ENCODE measurements at places on chromosomes 7 and 10.

- no peak for ATAC-seq
Measured at GRCh38 chr10:13257621-13258140, 23.5 kb upstream of the UCMA start.

DNA sequence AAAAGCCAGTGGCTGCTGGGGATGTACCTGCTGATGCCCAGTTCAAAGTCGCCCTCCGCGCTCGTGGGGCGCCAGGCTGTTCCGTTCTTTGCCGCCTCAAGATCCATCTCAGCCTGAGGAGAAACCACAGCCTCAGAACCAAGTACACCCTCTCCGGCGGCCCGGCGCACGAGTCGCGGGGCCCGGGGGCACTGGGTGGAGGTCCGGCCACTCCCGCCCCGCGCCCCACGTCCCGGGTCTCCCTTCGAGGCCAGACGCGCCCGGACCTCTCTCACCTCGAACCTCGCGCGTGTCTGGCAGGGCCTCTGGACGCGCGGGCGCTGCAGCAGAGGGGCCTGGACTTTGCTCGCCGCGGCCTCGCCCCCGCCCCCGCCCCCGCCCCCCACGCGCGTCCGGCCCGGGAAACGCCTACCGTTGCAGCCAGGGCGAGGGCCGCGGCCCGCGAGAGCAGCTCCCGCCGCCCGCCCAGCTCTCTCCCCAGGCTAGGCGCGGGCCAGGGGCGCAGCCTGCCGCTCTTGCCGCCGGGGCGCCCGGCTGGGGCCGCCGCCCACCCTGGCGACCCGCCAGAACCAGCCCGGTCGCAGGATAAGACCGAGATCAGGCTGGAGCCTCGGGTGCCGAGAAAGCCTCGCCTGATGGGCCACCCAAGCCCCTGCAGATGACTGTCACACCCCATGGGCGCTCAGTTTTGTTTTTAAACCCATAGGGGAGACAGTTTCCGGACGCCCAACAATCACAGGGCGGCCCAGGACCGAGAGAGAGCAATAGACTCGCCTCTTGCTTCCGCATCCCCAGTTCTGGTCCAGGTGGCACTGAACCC is at the start of gene ABCB4:
TSS of gene ABCB4 (minus strand) at position 322 of the 820 bp plus-strand sequence. CDS start at position 107, 215 bp downstream.
- peak; percentile 12 for ATAC-seq

- ATAC-seq: no peak
Measured at GRCh38 chr10:12010353-12010752, 32.3 kb downstream of the UPF2 start.

GRCh38 chr10:1454428-1454827 is 282.9 kb downstream of the ADARB2 start:
- peak; percentile 51 for ATAC-seq

DNA sequence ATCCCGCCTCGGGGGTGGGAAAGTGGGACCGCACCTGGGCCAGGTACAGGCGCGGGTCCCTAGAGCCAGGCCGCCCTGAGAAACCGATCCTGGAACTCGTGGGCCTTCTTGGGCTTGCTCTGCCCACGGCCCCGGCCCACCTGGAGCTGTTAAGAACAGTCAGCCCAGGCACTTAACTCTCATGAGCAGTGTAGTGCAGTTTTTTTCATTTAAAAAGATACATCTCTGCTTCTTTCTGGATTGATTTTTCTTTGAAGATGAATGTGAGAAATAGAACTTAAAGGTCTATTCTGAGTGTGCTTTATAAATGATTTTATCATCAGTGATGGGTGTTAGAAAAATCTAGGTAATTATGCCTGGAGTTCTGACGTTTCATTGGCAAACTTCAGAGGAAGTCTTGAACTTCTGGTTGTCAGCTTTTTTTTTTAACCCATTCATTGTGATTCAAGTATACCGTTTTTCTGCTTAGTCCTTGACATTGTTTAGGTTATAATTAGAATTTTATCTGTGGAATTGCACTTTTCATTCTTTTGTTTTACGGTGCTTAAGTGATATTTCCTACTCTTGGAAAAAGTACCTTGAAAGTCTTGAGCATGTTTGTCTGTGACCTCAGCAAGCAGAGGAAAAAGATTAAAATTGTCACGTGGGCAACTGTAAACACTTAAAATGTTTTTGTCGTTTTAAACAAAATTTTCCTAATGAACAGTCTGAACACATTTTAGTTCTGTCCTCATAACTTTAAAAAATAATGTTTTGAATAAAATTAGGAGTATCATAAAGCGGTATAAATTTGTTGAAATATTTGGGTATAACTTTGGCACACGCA is 906 bp downstream of the CDK1 start:
- no peak for ATAC-seq

DNA sequence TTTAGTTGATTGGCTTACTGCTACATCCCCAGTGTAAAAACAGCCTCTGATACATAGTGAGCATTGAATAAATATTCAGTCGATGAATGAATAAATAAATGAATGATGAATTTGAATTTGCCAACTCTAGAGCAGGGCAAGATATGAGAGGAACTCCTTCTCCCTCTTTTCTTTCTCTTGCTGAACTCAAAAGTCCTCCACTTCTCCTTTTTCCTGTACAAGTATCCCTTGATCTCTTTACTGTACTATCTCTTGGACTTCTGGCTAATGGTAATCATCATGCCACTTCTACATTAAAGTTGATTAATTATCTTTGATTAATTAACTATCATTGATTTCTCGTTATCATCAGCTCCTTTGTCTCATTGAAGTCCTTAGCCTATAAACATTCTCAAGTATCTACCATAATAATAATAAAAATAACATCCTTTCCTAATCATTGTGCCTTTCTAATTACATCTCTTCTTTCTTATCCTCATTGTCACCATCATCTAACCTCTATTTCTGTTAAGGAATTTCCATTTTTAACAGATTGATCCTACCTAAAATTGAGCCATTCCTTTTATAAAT is 10.6 kb downstream of the CPED1 start:
- ATAC-seq: no peak

- no peak for ATAC-seq
Measured at GRCh38 chr7:28093623-28094232, 86.9 kb downstream of the JAZF1 start.

DNA sequence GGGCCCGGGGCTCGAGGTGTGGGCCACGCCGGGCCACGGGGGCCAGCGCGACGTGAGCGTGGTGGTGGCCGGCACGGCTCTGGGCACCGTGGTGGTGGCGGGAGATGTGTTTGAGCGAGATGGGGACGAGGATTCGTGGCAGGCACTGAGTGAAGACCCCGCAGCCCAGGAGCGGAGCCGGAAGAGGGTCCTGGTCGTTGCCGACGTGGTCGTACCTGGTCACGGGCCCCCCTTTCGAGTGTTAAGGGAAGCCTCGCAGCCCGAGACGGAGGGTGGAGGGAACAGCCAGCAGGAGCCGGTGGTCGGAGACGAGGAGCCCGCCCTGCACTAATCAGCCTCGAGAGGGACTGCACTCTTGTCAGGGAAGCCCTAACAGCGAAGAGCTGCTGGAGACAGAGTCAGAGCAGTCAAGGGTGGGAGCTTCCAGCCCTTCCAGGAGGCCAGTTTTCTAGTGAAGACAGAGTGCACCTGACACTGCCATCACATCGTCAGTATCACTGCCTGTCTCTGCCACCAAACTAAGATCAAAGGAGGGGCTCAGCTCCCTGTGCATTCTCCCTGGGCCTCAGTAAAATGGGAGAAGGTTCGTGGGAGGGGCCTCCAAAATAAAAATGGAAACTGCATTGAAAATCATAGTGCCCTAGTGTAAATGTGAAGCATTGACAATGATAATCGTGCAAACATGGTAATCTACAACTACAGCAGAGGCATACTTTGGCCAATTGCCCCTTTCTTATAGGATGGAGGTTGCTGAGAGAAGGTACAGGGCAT is 1.3 kb downstream of the MBLAC1 start:
- ATAC-seq: no peak

DNA sequence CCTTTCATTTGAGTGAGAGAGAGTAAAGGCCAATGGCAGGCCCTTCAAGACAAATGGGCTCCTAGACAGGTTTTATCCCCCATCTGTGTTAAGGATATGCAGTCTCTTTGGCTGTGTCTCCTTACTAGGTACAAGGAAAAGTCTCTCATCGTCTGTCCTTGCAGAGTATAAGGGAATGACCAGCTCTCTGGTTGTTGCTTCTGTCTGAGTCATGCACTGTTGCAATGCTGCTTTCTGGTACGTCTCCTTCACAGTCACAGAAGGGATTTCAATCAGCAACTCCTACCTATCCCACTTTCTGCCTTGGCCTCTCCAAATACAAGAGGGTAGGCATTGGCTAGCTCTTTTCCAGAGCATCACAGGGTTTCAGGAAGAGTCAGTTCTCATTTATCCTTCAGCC is 48.1 kb downstream of the CTTNBP2 start:
- ATAC-seq: no peak

DNA sequence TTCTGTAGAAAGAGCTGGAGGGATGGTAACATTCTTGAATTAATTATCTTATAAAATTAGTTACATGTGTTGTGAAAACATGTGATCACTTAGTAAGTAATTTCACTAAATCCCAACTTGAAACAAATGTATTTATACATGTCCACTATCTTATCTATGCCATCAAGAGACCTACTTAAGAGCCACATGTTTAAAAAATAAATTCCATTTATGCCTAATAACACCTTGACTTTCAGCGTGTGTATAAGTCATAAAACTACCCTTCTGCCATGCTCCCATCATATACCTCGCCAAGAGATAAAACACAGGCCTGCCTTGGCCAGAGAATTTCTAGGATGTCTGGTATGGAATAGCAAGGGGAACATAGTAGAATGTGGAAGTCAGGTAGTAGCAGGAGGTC is 37.3 kb downstream of the LIPJ start:
- no peak for ATAC-seq

- no peak for ATAC-seq
Measured at GRCh38 chr7:79084423-79084822, 369.0 kb downstream of the MAGI2 start.

DNA sequence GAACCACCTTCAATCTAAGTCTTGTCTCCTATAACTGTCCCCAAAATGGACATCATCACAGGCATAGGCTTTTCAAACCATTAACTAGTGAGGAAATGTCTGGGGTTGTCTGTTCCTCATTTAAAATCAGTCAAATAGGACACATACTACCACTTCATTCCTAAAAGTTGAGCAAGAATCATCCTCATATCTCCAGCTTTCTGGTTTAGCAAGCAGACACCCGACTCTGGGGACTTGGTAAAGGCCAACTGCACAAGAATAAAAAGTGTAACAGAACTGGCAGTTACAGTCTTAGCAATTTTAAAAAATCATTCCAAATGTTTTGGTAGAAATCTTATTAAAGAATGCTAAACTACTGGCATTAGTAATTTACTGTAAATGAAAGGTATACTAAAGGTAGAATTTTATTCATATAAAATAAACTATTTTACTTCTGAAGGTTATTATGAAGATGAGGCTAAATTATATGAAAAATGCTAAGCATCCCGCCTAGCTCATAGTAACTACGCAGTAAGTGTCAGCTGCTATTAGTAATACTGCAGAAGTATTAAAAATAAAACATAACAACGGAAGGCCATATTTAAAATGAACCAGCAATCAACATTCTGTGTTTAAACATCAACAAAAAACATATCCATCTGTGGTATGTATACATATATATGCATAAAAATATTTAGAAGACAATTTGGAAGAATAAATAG is 60.8 kb downstream of the ZNF438 start:
- ATAC-seq: no peak

DNA sequence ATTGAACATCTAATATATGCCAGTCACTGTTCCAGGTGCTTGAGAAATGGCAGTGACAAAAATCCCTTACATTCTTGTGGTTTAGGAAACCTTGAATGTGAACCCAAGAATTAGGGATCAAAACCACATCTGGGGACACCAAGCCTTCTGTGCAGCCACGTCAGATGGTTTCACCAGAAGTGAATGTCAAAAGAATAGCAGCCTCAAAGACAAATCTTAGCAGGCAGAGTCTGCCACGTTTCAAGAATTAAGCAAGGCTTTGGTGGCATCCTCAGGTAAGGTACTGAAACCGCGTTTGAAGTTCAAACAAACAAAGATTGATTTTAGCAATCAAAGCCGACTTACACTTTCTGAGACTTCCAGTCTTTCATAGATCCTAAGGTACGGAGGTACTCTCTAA is 225.5 kb upstream of the GNAI1 start:
- ATAC-seq: no peak

DNA sequence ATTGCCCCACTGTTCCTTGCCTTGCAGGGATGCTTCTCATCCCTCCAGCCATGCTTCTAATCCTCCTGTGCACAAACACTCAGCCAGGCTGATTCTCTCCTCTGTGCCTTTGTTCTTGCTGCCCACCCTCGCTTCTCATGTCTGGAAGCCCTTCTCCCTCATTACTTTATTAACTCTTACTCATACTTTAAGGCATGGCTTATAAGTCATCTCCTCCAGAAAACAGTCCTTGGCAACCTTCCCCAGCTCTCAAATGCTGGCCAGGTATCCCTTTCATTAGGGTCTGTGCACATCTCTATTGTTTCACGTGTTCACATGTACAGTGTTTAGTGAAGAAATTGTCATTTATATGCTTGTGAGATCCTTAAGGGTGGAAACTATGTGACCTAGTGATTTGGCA is 62.9 kb downstream of the ITGB8 start:
- no peak for ATAC-seq

DNA sequence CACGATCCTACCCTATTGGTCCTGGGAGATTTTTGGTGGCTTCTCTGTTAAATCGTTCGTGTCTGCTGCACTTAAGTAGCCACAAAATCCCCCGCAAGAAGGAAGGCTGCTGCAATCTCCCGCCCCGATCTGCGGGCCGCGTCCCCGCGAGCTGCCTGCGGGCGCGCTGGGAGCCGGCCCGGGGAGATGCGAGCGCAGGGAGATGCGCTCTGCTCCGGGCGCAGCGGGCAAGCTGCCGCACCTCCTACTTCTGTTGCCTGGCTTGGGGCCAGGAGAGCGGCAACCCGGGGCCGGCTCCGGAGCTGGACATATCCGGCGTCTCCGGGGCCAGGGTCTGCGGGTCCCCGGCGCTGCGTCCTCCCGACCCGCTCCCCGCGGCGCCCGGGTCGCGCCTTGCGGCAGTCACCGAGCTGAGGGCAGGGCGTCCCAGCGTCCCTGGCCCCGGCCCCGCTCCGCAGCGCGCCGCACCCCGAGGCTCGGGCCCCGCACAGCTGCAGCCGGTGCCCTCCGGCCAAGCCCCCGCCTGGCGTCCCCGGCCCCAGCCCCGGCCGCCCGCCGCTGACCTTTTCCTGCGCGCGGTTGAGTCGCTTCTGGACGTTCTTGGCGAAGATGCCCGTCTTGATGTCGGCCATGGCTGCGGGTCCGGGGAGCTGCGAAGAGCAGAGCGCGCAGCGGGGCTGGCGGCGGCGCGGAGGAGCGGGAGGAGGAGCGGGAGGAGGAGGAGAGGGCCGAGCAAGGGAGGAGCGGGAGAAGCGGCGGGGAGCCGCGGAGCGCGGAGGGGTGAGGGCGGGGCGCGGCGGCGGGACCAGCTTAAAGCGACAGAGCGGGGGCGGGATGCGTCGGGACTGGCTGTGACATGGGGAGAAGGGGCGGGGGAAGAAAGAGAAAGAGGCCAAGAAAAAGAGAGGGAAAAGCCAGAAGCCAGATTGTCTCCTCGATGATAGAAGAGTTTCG is at the start of gene AMPH:
TSS of gene AMPH (minus strand) at position 654 of the 954 bp plus-strand sequence. CDS start at position 632, 22 bp downstream.
- no peak for ATAC-seq

- no peak for ATAC-seq
Measured at GRCh38 chr7:156527458-156527890, 113.1 kb upstream of the RNF32 start.

- ATAC-seq: peak; percentile 14
Measured at GRCh38 chr10:73167458-73167782, 388 bp downstream of the ECD start.
